ENCODE measurements at places on chromosomes 5 and 9. TPM values are rescaled to one million over a fixed set of nuclear protein-coding genes. Genes with fewer than 3 reads are reported as not detected.

PCDHA11 gene
- not detected for total RNA-seq

- H3K27ac ChIP-seq = no peak overlapping the region
- H3K4me1 ChIP-seq = peaks cover 18% of the 10 kb centered on the region
- no peak for DNase-seq
- no peaks in the 10 kb centered on the region for H3K27me3 ChIP-seq
- no peak overlapping the region for H3K4me3 ChIP-seq
These were observed 41.9 kb downstream of the VAV2 start for GRCh38 chr9:133950192-133950591.

GRCh38 chr9:121331992-121332685 is 37.9 kb downstream of the STOM start:
- no peak for DNase-seq
- peaks cover 98% of the 10 kb centered on the region for H3K36me3 ChIP-seq
- no peak overlapping the region for H3K4me3 ChIP-seq
- peaks cover 2% of the 10 kb centered on the region for H3K4me1 ChIP-seq
- H3K27me3 ChIP-seq = no peaks in the 10 kb centered on the region

CFAP77 gene
- total RNA-seq = not detected

IGFBPL1 gene
- 9.1 TPM for total RNA-seq

- no peak overlapping the region for H3K27ac ChIP-seq
- no peak overlapping the region for H3K4me3 ChIP-seq
- DNase-seq = no peak
- no peaks in the 10 kb centered on the region for H3K4me1 ChIP-seq
- H3K36me3 ChIP-seq = no peaks in the 10 kb centered on the region
- no peaks in the 10 kb centered on the region for H3K27me3 ChIP-seq
These were observed 41.6 kb upstream of the LCP2 start for GRCh38 chr5:170338933-170339779.

HTR4 gene
- total RNA-seq = not detected

- no peak overlapping the region for H3K4me3 ChIP-seq
- H3K4me1 ChIP-seq = peaks cover 13% of the 10 kb centered on the region
- no peaks in the 10 kb centered on the region for H3K27me3 ChIP-seq
- peak overlapping the region; percentile 25 for H3K27ac ChIP-seq
- DNase-seq = peak; percentile 57
- no peaks in the 10 kb centered on the region for H3K36me3 ChIP-seq
These were observed 27.6 kb upstream of the SMIM23 start for GRCh38 chr5:171757853-171758535.

NUTM2F gene
- total RNA-seq = not detected

GRCh38 chr5:117954331-117954730 is 1034.0 kb downstream of the DTWD2 start:
- no peaks in the 10 kb centered on the region for H3K27me3 ChIP-seq
- no peaks in the 10 kb centered on the region for H3K4me1 ChIP-seq
- H3K4me3 ChIP-seq = no peak overlapping the region
- DNase-seq = no peak

DNA sequence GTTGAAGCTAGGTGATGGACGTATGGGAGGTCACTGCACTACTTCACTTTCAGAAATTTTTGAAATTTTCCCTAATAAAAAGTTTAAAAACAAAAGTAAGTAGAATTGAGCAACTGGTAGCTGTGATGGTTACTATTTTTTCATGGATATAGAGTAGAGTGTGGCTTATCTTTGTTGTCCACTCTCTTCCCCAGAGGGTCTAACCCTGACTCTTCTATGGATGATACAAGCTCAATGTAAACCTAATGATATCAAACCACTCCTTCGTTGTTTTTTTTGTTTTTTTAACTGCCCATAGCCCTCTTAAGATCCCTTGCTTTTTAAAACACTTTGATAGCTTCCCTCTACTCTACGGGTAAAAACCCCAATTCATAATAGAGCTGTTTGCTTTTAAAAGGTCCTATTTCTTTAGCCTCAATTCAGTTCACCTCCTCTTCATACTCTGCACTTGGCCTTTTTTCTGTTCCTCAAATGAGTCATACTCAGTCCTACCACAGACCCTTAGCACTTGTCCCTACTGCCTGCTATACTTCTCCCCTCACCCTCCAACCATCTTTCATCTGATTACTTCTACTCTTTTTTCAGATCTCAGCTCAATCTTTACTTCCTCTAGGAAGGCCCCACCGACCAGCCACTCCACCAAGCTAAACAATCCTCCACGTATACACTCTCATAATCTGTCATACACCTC is 2.6 kb downstream of the HDAC3 start:
- H3K27me3 ChIP-seq = no peaks in the 10 kb centered on the region
- H3K27ac ChIP-seq = no peak overlapping the region
- H3K36me3 ChIP-seq = peaks cover 56% of the 10 kb centered on the region
- H3K4me3 ChIP-seq = no peak overlapping the region
- no peak for DNase-seq
- peaks cover 23% of the 10 kb centered on the region for H3K4me1 ChIP-seq

DNA sequence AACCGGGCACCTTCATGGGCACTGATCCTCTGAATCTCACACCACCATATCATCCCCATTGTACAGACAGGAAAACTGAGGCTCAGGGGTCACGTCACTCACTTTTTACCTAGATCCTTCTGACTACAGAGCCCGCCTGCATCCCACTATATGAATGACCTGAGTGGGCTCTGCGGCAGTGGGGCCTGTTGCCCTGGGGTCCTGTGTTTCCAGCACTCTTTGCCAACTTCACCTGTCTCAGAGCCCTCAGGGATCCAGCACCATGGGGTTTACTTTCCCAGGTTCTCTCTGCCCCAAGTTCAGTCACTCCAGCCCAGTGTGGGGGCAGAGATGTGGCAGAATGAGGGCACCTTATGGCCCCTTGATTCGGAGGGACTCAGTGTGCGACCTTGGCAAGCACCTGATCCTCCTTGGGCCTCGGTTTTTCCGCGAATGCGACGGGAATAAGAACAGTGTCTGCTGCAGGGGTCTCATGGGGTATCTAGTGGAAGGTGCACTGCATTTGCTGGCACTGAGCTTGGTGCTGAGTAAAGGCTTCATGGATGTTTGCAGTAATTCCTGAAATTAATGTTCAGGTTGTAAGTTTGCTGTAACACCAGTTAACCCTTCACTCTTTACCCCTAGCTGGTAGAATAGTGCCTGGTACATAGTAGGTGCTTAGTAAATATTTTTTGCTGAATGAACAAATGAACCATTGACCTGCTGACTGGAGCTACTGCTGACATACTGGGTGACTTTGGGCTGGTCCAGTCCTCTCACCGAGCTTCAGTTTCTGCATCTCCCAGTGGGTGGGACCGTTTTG is 47.1 kb upstream of the BOD1 start:
- no peak overlapping the region for H3K27ac ChIP-seq
- H3K27me3 ChIP-seq = no peaks in the 10 kb centered on the region
- no peak for DNase-seq
- H3K4me1 ChIP-seq = no peaks in the 10 kb centered on the region

LPAR1 gene
- 21.7 TPM for total RNA-seq

GRCh38 chr9:124795881-124796431 is 19.0 kb downstream of the OLFML2A start:
- no peak for DNase-seq
- H3K27me3 ChIP-seq = no peaks in the 10 kb centered on the region
- no peaks in the 10 kb centered on the region for H3K36me3 ChIP-seq
- H3K4me1 ChIP-seq = no peaks in the 10 kb centered on the region

DNA sequence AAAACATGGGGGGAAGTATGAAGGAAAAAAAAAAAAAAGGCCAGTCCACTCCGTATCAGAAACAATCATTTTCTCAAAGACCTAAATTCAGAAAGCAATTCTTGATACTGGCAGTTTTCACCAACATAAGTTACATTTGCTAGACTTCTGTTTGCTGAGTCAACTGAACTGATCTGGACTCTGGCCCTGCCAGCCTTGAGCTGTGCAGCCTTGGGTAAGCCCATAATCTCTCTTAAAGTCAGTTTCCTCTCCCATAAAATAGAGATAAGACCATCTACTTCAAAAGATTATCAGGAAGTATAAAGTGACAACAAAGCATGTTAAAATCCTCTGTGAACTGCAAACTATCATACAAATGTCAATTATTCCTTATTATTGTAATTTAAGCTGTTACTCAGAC is 106.8 kb downstream of the MAPKAP1 start:
- no peaks in the 10 kb centered on the region for H3K27me3 ChIP-seq
- H3K36me3 ChIP-seq = no peaks in the 10 kb centered on the region
- no peak overlapping the region for H3K4me3 ChIP-seq
- DNase-seq = no peak

IFNA21 gene
- not detected for total RNA-seq

- no peak overlapping the region for H3K27ac ChIP-seq
- no peaks in the 10 kb centered on the region for H3K4me1 ChIP-seq
- no peaks in the 10 kb centered on the region for H3K36me3 ChIP-seq
These were observed 175.8 kb upstream of the ADCY2 start for GRCh38 chr5:7220156-7220555.

- H3K36me3 ChIP-seq = no peaks in the 10 kb centered on the region
- H3K4me1 ChIP-seq = no peaks in the 10 kb centered on the region
- no peak for DNase-seq
- no peaks in the 10 kb centered on the region for H3K27me3 ChIP-seq
- H3K4me3 ChIP-seq = no peak overlapping the region
These were observed 13.4 kb upstream of the ZDHHC21 start for GRCh38 chr9:14706530-14707140.

DNA sequence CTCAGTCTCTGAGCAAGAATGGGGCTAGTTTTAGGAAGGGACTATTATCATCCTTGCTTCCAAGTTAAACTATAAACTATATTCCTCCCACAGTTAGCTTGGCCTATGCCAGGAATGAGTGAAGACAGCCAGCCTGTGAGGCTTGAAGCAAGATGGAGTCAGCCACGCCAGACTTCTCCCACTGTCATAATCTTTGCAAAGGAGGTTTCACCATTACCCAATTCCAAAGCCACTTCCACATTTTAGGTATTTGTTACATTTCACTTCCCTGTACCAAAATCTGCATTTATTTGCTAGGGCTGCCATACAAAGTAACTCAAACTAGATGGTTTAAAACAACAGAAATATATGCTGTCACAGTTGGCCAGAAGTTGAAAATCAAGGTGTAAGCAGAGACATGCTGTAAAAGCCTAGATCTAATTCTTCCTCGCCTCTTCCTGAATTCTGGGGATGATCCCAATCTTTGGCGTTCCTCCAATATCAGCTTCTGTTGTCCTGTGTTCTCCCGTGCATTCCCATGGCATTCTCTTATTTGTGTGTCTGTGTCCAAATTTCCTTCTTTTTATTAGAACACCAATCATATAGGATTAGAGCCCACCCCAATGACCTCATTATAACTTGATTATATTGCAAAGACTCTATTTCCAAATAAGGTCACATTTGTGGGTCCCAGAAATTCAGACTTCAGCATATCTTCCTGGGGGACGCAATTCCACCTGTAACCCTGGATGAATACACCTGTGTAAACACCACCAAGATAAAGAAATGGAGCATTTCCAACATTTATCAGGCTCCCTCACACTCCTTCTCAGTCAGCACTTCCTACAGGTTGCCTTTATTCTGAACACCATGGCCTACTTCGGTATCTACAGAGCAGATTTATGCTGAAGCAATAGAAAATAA is 126.8 kb downstream of the GCNT1 start:
- no peaks in the 10 kb centered on the region for H3K4me1 ChIP-seq
- no peak for DNase-seq
- no peaks in the 10 kb centered on the region for H3K36me3 ChIP-seq
- no peak overlapping the region for H3K27ac ChIP-seq

- H3K4me3 ChIP-seq = no peak overlapping the region
- DNase-seq = no peak
- no peaks in the 10 kb centered on the region for H3K4me1 ChIP-seq
- H3K27me3 ChIP-seq = no peaks in the 10 kb centered on the region
- no peaks in the 10 kb centered on the region for H3K36me3 ChIP-seq
- no peak overlapping the region for H3K27ac ChIP-seq
These were observed 1209.1 kb downstream of the CDH12 start for GRCh38 chr5:21644032-21644431.

BARHL1 gene
- not detected for total RNA-seq

DNA sequence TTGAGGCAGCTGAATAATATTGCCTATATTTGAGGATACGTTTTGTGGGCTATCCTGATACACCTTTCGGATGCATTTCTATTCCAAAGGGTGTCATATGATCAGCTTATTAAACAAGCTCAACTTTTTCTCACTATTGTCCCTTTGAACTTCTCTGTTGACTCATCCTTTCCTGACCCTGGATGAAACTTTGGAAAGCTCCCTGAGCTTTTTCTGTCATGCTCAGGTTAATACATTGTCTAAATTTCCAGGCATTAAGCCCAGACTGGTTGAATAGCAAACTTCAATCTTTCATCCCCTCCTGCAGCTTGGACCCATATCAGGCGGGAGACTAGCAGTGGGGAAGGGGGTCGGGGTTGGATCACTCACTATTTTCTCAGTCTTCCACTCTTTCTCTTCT is 104.9 kb upstream of the PTPN3 start:
- H3K4me3 ChIP-seq = no peak overlapping the region
- DNase-seq = no peak
- H3K27me3 ChIP-seq = no peaks in the 10 kb centered on the region
- H3K27ac ChIP-seq = no peak overlapping the region

DNA sequence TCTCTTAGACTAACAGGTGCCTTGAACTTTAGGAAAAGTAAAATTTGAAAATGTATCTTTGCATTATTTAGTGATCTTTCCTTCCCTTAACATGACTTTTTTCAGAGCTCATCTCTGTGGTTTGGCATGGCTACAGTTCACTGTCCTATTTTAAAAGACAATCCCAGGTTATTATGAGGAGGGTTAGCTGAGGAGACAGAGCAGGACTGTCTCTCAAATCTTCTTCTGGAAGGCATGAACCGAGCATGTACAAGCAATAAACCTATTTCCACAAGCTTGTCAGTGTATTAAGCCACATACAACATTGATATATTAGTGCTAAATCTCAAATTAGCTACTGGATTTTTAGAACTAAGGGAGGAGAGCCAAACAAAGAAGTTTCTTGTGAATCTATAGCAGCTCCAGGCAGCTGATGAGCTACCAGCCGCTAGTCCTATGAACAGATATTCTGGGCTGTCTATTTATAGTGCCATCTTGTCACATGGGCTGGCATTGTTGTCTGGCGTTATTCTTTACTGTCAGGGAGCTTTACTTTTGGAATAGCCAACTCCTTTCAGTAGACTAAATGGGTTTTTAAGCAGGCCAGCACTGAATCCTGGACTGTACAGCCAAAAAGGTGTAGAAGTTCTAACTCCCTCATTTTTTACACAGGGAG is 171.2 kb upstream of the ACTBL2 start:
- H3K27me3 ChIP-seq = no peaks in the 10 kb centered on the region
- H3K27ac ChIP-seq = no peak overlapping the region
- no peaks in the 10 kb centered on the region for H3K36me3 ChIP-seq
- H3K4me3 ChIP-seq = no peak overlapping the region

Measured in SJSA1 (cell line).